Stimulated activated CD4-positive, alpha-beta T cell treated with anti-CD3 and anti-CD28 coated beads, Interleukin-4, amount 100 ng/mL, for 48 hours (primary cell): ENCODE measurements at places on chromosomes 11 and 22.

- no peak for DNase-seq
Measured at GRCh38 chr22:39306456-39307361, 12.7 kb downstream of the RPL3 start.

DNA sequence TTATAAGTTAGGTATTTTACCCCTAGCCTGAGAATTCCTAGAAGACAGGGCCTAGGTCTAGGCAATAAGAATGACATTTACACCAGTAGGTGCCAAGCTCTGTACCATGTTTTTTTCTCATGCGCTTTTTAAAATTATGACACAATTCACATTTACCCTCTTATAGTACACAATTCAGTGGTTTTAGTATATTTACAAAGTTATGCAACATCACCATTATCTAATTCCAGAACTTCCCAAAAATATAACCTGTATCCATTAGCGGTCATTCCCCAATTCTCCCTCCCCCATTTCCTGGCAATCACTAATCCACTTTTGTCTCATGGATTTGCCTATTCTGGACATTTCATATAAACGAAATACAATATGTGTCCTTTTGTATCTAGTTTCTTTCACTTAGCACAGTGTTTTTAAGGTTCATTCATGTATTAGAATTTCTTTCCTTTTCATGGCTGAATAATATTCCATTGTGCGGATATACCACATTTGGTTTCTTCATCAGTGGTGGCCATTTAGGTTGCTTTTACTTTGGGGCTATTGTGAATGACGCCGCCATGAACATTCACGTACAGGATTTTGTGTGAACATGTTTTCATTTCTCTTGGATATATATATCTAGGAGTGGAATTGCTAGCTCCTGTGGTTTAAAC is 92.4 kb downstream of the MICAL2 start:
- DNase-seq: no peak

GRCh38 chr11:113334183-113334582 is 19.8 kb downstream of the TTC12 start:
- no peak for DNase-seq

DNA sequence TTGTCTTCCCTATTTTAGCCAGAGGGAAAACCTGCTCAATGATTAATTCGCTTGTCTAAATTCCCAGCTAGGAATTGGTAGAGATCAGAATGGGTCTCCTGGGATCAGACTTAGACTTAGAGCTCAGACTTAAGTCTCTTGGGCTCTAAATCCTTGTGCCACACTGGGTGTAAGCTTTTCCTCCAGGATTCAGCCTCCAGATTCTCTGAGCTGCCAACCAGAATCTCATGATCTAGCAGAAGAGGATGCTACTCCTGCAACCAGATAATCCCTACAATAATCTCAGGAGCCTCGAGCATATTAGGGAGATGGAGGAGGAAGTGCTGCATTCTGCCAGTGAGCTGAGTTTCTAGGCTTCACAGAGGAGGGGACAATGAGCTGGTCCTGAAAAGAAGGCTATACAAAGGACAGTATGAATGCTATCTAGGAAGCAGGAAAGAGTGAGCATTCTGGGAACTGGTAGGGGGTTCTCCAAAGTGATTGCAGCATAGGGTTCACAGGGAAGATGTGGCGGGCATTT is 211.6 kb upstream of the SESN3 start:
- DNase-seq: no peak

GRCh38 chr11:119169282-119169719 is 776 bp downstream of the NLRX1 start:
- DNase-seq: peak; percentile 37

DNA sequence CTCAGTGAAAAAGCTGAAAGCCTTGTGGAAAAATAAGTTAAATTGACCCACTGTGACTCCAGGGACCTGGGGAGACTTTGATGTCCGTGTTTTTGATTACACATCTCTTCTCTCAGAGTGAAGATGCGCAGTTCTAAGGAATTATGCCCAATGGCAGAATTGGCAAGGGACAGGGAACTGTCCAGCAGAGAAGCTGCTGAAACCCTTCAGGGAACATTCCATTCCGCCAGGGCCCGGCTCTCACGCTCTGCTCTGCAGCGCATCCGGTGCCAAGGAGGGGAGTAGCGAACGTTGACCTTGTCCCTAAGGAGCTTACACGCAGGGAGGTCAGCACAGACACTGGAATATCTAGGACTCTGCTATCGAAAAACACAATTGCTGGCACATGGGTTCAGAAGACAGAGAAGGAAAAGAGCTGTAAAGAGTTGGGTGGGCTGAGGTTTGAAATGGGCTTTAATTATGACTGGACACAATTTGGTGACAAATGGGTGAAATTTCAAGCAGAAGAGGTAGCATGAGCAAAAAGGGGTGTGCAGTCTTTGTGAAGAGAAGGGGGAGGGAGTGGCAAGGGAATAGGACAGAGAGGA is 64.5 kb upstream of the B3GAT1 start:
- no peak for DNase-seq

- DNase-seq: no peak
Measured at GRCh38 chr22:36904260-36904880, 9.1 kb upstream of the CSF2RB start.

GRCh38 chr22:23969071-23969470 is 2.4 kb downstream of the DDTL start:
- no peak for DNase-seq

DNA sequence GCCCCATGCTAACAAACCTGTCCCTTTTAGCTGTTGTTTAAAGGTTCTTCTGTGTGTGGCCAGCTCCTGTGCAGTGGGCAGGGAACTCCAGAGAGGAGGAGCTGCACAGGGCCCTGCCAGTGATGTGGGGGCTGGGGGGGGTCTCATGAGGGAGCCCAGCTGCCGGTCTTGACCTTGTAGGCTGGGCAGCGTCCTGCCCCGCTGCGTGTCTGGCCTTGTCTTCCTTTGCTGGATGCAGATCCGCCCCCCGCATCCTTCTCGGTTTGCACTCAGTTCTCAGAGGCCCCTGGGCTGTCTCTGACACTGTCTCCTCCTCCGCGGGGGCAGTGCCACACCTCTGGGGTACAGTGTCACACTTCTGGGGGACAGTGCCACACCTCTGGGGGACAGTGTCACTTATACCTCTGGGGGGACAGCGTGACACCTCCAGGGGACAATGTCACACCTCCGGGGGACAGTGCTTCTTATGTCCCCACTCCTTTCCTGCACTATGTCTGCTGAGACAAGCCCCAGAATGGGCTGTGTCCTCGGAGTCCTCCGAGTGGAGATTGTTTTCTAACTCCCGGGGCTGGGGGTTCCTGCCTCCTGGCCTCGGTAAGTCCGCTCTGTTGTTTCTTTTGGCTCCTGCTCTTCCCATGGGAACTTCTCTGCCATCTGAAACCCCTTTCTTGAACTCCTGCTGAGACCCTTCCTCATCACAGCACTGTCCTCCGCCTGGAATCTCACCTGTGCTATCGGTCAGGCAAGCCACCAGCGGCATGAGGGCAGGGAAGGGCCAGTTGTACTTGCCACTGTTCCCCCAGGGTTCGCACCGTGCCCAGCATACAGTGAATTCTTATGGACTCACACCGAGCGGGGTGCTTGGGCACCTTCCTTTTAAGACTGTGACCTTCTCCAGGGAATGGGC is 788.3 kb downstream of the TBC1D22A start:
- no peak for DNase-seq

DNA sequence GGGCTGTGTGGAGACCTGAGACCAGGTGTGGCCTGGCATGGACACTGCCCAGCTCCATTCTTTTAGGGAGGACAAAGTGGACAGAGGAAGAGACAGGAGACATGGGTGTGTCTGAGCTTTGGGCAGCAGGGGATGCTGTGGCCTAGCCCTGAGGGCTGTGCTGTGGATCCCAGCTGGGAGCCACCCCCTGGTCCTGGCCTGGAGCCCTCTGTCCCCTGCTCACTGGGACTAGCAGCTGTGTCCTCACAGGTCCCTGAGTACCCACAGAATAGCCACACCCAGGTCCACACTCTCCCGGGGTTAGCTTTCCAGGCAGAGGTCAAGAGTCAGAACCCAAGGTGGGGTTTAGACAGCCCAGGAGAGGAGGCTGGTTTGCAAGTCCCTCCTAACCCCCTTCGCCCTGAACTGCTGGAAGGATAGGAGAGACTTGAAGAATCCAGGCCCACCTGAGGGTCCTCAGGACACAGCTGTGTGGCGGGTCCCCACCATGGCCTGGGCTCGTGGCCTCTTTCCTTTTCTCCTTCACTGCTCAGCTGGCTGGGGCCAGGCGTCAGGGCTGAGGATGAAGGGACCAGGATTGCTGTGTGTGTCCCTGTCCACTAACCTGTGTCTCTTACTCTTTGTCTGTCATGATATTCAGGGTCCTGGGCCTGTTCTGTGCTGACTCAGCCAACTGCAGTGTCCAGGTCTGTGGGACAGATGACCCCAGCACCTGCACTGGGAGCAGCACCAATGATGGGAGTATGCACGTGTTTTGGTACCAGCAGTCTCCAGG is 78.5 kb upstream of the VPREB1 start:
- DNase-seq: no peak

DNA sequence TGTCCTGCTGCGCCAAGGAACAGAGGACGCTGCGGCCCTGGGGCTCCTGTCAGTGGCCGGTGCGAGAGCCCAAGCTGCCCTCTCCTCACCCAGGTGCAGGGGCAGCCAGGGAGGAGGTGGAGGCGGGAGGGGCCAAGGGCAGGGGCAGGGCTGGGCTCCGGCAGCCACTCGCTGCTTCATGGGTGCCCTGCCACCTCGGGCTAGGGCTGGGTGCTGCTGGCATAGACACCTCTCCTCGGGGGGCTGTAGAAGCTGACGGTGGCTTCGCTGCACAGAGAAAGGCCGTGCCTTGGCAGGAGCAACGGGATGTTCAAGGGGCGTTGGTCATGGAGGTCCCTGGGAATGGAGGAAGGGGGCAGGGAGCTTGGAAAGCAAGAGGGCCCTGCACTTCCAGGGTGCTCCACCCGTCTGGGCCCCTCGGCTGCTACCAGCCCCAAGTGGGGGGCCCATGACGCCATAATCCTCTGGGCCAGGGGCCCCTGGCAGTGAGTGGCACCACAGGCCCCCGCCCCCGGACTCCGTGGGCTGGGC is 1.6 kb upstream of the TBX1 start:
- DNase-seq: no peak
